ENCODE measurements at places on chromosomes 7 and 10.

- H3K4me3 ChIP-seq: no peak overlapping the region
- H3K27ac ChIP-seq: no peak overlapping the region
- DNase-seq: no peak
- H3K27me3 ChIP-seq: no peaks in the 10 kb centered on the region
Measured at GRCh38 chr10:116472891-116473290, 45.2 kb downstream of the PNLIPRP3 start.

- no peak for DNase-seq
- no peaks in the 10 kb centered on the region for H3K36me3 ChIP-seq
- no peak overlapping the region for H3K4me3 ChIP-seq
- no peaks in the 10 kb centered on the region for H3K27me3 ChIP-seq
- no peak overlapping the region for H3K27ac ChIP-seq
- peaks cover 17% of the 10 kb centered on the region for H3K4me1 ChIP-seq
Measured at GRCh38 chr7:17185690-17186070, 112.8 kb upstream of the AHR start.

GRCh38 chr7:159070431-159071148, 74.1 kb downstream of the VIPR2 start:
- DNase-seq: no peak
- no peaks in the 10 kb centered on the region for H3K36me3 ChIP-seq
- no peak overlapping the region for H3K4me3 ChIP-seq
- peaks cover 4% of the 10 kb centered on the region for H3K4me1 ChIP-seq

GRCh38 chr7:40755438-40755837, 620.6 kb downstream of the SUGCT start:
- DNase-seq: no peak
- no peak overlapping the region for H3K27ac ChIP-seq
- H3K4me3 ChIP-seq: no peak overlapping the region
- no peaks in the 10 kb centered on the region for H3K4me1 ChIP-seq

DNA sequence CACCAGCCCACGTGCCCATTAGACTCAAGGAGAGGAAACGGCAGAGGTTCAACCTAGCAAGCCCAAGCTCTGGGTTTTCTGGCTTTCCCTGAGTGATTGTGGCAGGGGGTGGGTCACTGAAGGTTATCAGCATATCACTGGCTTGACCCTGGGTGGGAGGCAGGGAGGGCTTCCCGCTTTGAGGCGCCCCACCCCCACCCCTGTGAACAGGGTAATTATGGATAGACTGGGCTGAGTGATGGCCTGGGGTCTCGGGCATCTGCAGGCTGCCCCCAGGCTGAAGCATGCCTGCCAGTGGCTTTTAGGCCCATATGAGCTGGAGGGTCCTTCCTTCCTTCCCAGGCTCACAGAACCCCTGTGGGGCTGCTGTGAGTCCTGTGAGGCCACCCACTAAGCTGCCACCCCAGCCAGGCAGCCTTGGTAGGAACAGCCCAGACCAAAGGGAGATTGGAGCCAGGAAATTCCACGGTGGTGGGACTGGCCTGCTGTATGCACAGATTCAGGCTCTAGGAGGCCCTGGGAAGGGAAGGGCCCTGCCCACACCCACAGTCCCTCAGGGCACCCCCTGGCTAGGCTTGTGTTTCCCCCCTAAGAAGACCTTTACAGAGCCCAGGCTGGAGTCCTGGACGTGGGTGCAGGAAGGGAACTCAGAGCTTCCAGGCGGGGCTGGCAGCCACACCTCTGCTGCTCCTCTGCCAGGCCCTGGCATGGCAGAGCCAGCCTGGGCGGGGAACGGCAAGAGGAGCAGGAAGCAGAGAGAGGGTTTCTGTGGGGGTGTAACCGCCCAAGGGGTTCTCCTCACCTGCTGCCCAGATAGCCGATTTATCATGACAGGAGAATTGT, 33.1 kb downstream of the GPRIN2 start:
- no peak overlapping the region for H3K27ac ChIP-seq
- H3K4me3 ChIP-seq: no peak overlapping the region
- H3K4me1 ChIP-seq: peaks cover 14% of the 10 kb centered on the region

DNA sequence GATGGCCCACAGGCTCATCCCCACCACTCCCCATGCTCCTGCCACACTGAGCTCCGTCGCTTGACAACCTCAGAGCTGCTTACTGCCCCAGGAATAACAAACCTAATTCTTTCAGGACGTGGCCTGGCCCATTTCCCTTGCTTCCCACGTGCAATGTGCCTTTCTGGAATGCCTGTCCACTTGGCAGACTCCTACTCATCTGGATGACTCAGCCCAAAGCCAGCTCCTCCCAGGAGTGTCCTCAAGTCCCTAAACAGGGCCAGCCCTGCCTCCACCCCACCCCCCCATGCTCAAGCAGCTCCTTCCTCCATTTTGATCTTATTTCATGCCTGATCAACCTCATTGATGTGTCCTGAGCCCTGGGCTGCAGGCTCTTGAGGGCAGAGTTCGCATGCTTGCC, 164.9 kb upstream of the RNF32 start:
- no peak for DNase-seq
- no peaks in the 10 kb centered on the region for H3K27me3 ChIP-seq
- no peak overlapping the region for H3K27ac ChIP-seq
- H3K4me1 ChIP-seq: no peaks in the 10 kb centered on the region

DNA sequence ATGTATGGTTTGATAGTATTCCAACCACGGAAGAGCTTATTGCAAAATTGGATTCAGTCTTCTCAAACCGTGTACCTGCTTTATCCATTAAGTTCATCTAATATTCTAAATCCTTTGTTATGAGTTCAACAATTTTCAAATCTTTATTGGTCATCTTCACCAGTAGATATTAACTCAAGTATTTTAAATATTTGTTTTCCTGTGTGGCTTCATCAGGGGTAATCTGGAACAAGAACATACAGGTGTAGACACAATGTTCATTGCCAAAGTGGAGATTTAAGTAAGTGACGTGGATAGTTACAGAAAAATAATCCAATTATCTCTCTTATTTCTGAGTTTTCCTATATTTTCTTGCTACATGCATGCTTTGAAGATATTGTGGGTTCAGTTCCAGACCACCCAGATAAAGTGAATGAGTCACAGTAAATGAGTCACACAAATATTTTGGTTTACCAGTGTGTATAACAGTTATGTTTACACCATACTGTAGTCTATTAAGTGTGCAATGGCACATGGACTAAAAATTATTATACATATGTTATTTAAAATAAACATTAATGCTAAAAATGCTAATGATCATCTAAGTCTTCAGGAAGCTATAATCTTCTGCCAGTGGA, 429.0 kb upstream of the POT1 start:
- H3K36me3 ChIP-seq: no peaks in the 10 kb centered on the region
- no peak overlapping the region for H3K27ac ChIP-seq
- no peaks in the 10 kb centered on the region for H3K4me1 ChIP-seq
- no peak overlapping the region for H3K4me3 ChIP-seq

- no peak for DNase-seq
- H3K4me3 ChIP-seq: no peak overlapping the region
- no peak overlapping the region for H3K27ac ChIP-seq
- no peaks in the 10 kb centered on the region for H3K27me3 ChIP-seq
- no peaks in the 10 kb centered on the region for H3K36me3 ChIP-seq
Measured at GRCh38 chr7:94237417-94237816, 157.3 kb upstream of the COL1A2 start.

DNA sequence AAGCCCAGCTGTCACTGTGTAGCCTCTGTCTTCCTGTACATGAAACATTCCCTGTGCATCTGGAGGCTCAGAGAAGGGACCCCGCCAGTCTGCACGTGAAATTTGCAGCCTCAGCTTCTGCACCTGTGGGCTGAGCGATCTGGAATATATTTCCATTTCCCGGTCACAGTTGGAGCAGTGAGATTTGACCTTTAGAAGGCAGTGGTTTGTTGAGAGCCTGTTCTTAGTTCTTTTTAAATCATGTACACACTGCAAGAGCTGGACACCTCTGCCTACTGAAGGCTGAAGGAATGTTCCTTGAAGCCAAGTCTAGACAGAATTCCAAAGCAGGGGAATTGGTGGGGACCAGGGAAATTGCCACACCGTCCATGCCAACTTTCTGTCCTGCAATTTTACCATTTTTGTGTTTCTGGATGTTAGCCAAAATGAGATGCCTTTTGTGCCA, 706.6 kb downstream of the INHBA start:
- no peaks in the 10 kb centered on the region for H3K36me3 ChIP-seq
- no peaks in the 10 kb centered on the region for H3K4me1 ChIP-seq
- H3K27ac ChIP-seq: no peak overlapping the region
